ENCODE measurements at places on chromosomes 5 and 9. TPM values are rescaled to one million over a fixed set of nuclear protein-coding genes. Genes with fewer than 3 reads are reported as not detected.

TTC23L gene
- 0.48 TPM for total RNA-seq

AGPAT2 gene
- total RNA-seq, result 19.4 TPM

TICAM2 gene
- total RNA-seq, result 0.61 TPM

MYMK gene
- total RNA-seq, result not detected

CDH6 gene
- not detected for total RNA-seq

MELK gene
- 1.3 TPM for total RNA-seq

DNA sequence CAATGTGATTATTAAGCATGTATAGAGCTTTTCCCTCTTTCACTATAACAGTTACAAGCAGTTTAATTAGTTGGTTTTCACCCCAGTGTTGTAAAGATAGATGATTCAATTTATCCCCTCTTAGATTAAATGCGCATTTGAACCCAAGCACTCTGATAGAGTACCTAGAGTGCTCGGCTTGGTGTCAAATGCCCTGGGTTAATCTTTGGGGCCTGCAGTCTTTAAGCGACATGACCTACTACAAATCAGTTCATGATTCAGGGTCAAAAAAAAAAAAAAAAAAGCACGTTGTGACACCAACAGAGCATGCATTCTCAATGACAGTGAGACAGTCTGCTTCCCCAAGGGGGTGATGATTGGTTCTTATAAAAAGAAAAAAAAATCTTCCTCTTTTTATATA, 375.3 kb downstream of the BRINP1 start:
- DNase-seq, result no peak

GRCh38 chr5:179417016-179417415, 71.8 kb upstream of the ADAMTS2 start:
- DNase-seq, result no peak

DNA sequence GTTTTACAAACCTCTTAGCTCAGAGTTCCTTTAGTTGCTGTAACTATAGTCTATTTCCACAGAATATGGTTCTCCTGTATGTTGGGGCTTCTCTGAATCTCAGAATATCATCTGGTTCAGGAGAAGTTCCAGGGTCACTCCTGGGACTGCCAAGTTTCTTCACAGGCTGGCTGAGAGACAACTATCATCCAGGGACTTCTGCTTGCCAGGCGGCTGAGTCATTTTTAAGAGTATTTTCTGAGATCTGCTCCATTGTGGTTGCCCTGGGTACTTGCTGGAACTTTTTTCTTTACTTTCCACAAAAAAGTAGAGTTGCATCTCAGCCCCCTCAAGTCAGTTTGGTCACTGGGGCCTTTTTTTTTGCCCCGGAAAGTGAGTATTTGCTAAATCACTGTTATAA, 566.5 kb downstream of the LRRC70 start:
- DNase-seq, result no peak

All from natural killer cell (primary cell).